Muscle of arm (tissue), 14 donors: ENCODE measurements at places on chromosomes 5 and 9.

DNA sequence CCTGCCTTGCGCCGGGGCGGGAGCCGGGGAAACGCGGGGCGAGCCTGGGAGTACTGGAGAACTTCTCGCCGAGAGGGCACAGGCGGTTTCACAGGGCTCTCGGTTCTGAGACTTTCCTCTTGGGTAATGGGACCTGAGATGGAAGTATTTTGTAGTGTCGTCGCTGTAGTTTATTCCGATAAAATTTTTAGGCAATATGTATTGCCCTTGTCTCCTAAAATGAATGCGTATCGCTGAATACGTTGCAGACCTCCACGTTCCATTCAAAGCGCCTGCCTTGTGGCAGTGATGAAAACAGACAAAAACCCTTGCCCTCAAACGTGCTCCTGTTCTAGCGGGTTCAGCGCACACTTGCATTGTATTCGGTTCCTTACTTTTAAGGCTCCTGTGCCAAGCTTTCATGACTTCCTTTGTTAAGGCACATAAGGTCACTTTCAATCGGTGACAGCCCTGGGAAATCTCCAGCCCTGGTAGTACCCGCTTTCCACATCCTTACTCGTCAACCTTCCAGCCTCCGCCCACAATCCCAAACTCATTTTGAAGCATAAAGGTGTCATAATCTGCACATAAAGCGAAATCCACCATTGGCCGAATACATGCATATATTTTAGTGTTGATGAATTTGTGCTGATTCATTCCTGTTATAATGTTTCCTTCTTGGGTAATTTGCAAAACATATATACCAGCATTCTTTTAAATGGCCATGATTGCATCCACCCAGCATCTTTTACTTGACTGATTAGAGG lies 694 bp downstream of the RMI1 start:
- DNase-seq: peak; percentile 43

DNA sequence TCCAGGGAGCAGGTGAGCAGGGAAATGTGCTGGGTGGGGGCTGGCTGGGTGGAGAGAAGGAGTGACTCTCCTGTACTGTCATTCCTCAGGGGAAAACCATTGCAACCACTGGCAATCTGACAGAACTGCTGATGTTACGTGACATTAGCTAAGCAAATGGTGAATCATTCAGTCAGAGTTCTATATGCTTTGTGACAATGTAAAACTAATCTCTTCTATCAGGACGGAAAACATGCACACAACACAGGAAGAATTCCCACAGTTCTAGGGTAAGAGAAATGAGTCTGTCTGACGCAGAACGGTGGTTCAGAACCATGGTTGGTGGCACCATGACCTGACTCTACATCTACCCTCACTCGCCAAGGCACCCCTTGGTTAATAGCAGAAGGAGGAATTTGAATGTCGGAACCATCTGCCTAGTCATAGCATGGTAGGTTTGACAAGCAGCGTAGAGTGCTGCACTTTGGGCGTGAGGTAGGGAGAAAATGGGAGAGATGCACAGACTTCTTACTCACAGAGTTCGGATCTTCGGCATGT lies 243.6 kb upstream of the PANK3 start:
- DNase-seq: no peak

DNA sequence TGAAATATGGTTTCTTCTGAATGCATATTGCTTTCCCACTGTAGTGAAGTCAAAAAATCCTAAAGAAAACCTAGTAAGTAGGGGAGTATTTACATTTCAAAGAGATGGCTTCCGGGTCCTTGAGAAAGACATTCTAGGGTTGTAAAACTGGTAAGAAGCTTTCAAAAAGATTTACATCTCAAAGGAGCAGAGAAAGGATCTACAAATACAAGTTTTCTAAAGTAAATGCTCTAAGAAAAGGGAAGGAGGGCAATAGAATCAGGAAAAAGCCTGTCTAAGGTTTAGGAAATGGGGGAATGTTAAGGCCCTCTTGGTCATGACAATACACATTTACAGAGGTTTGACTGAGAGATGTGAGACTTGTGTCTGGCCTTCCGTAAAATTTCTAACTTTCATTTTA lies 16.7 kb upstream of the TRPC7 start:
- no peak for DNase-seq

- no peak for DNase-seq
These were observed 61.3 kb downstream of the SGCD start for GRCh38 chr5:156388233-156388632.

DNA sequence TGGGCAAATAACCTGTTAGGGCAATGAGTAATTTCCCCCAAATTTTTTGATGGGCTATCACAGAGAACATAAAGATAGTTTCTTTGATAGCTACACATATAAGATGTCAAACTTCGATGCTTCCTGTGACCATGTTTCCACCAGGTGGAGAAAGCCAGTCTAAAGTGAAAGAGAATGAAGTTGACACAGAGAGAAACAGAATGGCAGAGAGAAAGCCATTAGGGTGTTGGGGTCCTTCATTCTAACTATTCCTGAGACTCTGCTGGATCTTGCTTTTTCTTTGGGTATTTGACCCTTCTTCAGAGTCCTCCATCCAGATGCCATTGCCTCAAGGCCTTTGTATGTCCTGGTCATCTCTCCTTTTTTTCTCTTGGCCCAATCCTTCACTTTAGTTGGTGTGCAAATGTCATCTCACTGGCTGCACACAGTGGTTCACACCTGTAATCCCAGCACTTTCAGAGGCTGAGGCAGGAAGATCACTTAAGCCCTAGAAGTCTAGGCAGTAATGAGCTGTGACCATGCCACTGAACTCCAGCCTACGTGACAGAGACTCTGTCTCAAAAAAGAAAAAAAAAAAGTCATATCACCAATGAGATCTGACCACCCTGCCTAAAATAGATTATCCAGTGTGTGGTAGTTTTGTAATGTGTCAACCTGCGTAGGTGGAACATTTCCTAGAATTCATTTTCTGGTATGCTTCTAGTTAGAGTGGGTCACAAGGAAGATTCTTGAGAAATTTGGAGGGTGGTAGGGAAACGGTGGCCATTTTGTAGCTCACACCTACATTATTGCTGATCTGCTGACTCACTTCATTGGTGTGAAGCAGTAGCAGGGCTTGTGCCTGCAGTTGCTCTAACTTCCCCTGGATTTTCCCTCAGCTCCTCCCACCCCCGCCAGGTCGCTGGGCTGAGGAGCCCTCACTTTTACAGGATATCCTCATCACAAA lies 20.8 kb upstream of the KIF2A start:
- DNase-seq: no peak

GRCh38 chr9:219670-220365 lies 5.2 kb downstream of the DOCK8 start:
- no peak for DNase-seq

GRCh38 chr5:94359880-94360279 lies 258.5 kb downstream of the KIAA0825 start:
- DNase-seq: no peak

- no peak for DNase-seq
These were observed 142.5 kb downstream of the FSTL4 start for GRCh38 chr5:133469846-133470245.

- DNase-seq: no peak
These were observed 189.0 kb upstream of the EGFLAM start for GRCh38 chr5:38069360-38069759.

GRCh38 chr5:82704381-82704780 lies 372.8 kb downstream of the TMEM167A start:
- no peak for DNase-seq

DNA sequence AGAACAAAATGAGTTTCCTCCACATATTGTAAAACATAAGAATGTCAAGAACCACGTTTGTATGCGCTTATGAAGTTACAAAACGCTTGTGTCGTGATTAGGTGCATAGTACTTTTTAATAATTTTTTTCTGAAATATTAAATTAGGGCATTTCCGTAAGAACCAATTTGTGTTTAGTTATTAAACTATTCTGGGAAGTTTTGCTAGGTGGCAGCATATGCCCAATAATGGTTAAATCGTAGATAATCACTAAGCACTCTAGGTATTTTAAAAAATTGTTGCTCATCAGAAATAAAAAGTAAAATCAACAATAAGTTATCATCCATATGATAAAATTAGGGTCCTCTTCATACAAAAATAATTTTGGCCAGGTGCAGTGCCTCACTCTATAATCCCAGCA lies 5.4 kb downstream of the SRFBP1 start:
- peak; percentile 35 for DNase-seq

- DNase-seq: peak; percentile 87
These were observed at the start of gene BASP1 for GRCh38 chr5:17217493-17218352. Gene BASP1 (plus strand): TSS chr5:17217631. CDS start chr5:17275217, 57,586 bp downstream.
